ENCODE measurements at places on chromosomes 5 and 9.

DNA sequence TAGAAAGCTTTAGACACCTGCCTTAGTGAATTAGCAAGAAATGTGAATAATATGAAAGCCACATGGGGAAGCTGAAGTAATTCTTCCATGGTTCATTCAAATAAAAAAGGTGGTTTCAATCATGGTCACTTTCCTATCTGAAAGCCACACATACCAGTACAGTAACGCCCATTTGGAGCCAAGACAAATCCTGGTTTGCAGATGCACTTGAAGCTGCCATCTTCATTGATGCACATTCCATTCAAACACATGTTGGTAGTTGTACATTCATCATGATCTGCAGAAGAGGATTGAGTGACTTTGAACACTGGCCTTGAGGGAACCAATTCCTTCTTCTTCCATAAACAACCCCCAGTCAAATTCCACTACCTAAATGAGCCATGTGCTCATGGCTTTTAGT is 161.5 kb downstream of the FBN2 start:
- DNase-seq, result no peak

DNA sequence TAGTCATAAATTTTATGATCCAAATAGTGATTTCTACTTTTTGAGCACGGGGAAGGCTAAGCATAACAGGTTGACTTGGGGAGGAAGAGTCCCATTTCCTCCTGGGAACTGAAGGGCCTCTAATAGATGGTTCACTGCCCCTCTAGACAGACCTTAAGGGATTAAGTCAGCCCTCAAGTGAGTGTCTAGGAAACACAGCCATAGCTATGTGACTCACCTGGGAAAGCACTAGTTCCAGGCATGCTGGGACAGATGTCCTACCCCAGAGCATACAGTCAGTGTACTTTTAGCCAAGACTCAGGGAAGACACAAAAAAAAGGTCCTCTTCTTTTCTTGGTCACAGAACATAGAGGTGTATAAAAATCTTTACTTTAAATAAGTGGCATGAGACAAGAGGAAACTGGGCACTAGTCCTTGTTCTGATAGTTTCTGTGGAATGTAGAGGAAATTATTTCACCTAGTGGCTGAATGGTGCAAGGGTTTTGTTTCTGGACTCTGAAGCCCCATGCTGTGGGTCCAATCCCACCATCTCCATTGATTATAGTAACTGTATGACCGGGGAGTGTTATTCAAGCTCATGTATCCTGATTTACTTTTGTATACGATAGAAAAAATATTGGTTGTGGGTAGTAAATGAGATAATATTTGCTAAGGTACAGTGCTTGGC is 86.0 kb downstream of the NREP start:
- DNase-seq, result no peak

DNA sequence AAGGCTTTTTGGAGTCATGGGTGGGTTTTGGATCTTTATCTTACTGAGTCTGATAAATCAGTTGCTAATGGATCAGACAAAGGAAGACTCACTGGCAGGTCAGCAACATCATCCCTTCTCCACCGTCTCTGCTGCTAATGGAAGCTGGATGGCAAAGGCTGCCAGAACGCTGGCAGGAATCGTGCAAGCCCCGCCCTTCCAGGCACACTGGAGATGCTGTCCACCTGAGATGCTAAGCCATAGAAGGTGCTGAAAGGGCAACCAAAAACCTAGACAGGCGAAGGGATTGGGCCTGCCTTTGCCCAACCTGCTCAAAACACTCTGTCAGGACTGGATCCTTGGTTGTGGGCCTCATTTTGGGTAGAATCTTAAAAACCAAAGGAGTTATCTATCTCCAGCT is 139.5 kb upstream of the FSTL4 start:
- no peak for DNase-seq

- no peak for DNase-seq
Observed at GRCh38 chr9:106962122-106962521, 99.2 kb downstream of the ZNF462 start.

DNA sequence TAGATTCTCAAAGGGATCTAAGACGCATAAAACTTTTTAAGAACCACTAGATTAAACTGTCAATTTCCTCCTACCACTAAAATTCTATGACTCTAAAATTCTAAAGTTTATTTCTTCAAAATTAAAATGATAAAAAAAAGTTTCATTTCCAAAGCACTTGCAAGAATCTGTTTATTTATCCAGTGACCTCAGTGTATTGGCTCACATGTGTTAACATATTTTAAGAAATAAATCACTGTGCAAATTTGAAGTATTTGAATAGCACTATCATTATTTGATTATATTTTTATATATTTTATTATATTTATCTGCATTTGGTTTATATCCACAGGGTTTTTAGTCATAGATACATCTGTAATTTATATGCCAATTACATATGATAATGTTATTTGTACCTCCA is 62.2 kb upstream of the SLC12A2 start:
- DNase-seq, result no peak

DNA sequence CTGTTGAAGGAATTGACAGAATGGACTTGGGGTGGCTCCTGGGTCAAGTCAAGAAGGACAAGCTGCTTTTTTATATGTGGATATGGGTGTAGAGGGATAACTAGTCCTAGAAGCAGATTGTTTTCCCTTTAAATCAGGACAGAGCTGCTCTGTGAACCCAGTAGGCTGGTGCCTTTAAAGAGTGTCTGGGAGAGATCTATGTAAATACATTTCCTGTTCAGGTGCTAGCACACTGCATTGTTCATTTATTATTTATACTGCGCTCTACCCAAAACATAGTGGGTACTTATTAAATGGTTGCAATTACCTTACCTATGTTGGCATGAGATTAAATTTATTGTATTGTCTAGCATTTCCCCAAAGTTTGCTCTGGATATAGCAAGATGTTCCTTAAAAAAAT is 86.6 kb upstream of the EQTN start:
- DNase-seq, result no peak

- no peak for DNase-seq
Observed at GRCh38 chr9:71814226-71814625, 45.9 kb upstream of the CEMIP2 start.

GRCh38 chr9:71897577-71897976 is 13.4 kb downstream of the ABHD17B start:
- no peak for DNase-seq

DNA sequence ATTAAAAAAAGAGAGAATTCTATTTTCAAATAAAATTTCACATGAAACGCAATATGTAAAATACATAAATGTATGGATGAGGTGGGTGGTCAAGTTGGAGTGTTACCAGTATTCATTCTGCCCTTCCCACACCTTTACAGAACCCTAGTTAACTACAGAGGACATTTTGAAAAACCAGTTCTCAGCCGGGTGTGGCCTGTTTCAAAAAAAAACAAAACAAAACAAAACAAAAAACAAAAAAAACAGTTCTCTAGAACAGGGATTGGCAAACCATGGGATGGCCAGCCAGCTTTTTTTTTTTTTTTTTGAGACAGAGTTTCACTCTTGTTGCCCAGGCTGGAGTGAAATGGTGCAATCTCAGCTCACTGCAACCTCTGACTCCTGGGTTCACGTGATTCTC is 28.4 kb upstream of the HK3 start:
- no peak for DNase-seq

GRCh38 chr5:172082180-172082579 is 75.7 kb upstream of the FBXW11 start:
- no peak for DNase-seq

GRCh38 chr9:120265791-120266190 is 314.2 kb downstream of the CDK5RAP2 start:
- peak; percentile 58 for DNase-seq

- no peak for DNase-seq
Observed at GRCh38 chr5:13536933-13537332, 407.6 kb downstream of the DNAH5 start.

- DNase-seq, result no peak
Observed at GRCh38 chr5:180018347-180019060, 53.1 kb downstream of the RNF130 start.

- DNase-seq, result no peak
Observed at GRCh38 chr5:175478008-175478383, 364 bp upstream of the SFXN1 start.

DNA sequence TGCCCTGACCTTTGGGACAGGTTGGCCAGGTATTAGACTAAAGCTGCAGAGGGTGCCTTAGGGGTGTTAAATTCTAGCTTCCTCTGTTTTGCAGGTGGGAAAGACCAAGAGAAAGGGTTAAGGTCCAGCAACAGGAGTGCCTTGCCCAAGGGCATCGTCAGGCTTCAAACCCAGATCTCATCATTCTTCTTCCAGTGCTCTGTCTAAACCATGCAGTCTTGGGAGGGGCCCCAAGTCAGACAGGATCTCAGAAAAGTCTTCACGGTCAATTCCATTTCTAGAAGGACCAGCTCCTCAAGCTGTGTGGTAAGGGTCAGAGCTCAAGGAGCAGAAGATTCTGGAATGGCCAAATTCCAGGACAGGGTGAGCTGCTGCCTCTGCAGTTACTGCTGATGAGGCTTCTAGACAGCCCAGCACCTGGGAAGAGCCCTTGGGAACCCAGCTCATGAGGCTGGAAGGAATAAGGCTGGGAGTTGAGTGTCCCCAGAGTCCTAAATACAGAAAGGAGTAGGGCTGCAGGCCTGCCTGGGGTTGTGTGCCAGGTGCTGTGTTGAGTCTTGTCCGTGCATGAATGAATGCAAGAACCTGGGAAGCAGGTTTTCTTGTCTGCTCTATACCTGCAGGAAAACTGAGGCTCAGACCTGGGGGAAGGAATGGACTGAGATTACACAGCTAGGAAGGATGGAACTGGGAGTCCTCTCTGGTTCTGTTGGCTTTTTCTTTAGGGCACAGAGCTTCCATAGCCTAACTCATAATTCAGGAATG is 69.3 kb downstream of the WWC1 start:
- DNase-seq, result no peak

DNA sequence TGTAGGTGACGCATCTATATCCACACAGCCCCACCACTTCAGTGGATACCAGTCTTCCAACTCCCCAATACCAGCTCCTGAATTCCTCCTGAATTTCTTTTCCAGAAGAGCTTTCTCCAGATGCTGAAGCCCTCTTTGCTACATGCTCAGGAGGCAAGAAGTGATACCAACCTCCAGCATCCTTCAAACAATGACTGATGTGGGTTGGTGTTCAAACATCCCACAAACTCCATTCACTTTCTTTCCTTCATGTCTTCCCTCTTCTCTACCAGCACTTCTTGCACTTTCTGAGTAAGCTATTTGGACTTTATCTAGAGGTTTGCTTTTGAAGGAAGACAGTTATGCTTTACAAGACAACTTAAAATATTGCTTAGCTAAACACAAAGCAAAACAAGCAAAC is 179.9 kb upstream of the RORB start:
- no peak for DNase-seq

- DNase-seq, result no peak
Observed at GRCh38 chr5:137659209-137659608, 76.7 kb downstream of the KLHL3 start.

DNA sequence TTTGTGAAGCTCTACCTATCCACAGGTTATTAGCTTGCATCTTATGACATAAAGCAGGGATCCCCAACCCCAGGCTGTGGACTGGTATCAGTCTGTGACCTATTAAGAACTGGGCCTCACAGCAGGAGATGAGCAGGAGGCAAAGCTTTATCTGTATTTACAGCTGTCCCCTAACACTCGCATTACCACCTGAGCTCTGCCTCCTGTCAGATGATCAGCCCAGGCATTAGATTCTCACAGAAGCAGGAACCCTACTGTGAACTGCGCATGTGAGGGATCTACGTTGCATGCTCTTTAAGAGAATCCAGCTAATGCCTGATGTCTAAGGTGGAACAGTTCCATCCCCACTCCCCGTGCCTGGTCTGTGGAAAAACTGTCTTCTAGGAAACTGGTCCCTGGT is 19.7 kb downstream of the FBXW11 start:
- no peak for DNase-seq

- DNase-seq, result no peak
Observed at GRCh38 chr9:974996-975739, 1.3 kb upstream of the DMRT3 start.

DNA sequence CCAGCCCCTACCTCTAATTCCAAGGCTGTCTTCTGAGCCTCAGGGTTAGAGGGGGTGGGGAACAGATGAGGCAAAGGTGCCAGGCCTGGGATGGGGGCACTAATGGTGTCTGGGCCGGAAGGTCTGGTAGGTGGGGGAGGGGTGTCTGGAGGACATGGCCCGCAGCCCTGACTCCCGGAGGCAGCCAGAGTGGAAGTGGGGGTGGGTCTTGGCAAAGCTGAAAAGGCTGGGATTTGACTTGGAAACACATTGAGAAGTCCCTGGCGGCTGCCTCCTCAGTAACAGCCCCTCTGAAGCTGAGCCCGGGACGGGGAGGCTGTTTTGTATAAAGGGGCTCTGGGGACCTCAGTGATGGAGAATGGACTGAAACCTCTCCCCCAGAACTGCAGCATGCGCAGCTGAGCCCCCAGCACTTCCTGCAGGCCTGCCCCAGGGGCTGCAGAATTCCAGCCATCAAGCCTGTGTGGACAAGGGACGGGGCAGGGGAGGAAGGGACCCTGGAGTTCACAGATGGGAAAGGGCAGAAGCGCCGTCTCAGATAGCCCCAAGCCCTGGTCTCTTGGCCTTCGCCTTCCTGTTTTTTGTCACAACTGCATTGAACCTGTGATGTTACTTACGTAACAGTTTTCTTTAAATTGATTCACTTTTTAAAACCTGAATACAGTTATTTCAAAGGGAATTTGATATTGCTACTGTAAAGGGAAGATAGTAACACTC is 49.3 kb upstream of the SYNPO start:
- DNase-seq, result peak; percentile 18

DNA sequence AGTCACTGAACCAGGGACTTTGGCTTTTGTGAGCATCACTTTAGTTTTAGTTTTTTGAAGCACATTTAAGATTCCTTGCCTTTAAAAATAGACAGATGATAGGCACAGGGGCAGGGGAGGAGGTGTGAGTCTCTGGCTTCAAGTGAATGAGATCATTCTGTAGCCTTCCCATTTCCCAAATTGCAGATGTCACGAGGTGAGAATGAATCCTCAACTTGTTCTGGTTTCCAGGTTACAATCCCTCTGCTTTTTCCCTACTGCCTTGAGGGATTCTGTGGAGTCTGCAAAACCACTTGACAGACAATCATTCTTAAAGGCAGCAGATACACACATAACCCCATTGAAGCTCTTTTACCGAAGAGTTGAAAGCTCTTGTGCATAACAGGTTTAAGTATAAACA is 332.4 kb downstream of the DMAC1 start:
- DNase-seq, result peak; percentile 2

- no peak for DNase-seq
Observed at GRCh38 chr5:14349029-14349428, 205.9 kb downstream of the TRIO start.

DNA sequence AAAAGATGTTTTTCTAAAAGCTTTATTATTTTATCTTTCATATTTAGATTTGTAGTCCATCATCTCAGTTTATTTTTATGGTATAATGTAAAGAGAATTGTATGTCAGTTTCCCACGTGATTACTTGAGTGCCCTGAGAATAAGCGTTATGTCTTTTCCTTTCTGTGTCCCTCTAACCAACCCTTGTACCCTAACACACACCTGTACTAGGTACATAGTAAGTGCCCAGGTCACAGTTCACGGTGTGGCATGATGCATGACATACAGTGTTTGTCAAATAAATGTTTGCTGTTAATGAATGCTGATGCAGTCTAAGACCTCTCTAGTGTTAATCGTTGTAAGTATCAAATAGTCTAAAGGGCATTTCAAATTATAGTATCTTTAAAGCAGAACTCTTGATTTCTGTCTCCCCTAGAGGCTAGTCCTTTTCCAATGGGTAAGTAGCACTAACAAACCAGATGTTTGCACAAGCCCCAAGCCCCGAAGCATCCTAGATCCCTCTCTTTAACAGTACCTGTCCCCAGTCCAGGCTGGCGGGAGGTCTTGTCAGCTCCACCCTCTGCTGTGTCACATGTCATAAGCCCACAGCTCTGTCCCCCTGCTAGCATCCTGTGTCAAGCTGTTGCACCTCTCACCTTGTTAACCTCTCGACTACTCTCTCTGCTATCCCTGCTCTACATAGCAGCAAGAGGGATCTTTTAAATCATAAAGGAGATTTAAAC is 23.7 kb downstream of the NUP214 start:
- DNase-seq, result no peak
